ENCODE measurements at places on chromosomes 12 and 14. TPM values are rescaled to one million over a fixed set of nuclear protein-coding genes. Genes with fewer than 3 reads are reported as not detected.

DNA sequence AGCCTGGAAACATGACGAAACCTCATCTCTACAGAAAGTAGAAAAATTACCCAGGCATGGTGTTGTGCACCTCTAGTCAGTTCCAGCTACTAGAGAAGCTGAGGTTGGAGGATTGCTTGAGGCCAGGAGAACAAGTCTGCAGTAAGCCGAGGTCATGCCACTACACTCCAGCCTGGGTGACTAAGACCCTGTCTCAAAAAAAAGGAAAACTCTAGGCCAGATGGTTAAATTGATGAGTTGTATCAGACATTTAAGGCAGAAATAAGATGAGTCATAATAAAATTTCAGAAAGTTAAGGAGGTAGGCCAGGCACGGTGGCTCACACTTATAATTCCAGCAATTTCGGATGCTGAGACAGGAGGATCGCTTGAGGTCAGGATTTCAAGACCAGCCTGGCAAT, 10.7 kb downstream of the EIF2S1 start:
- DNase-seq, result no peak

DNA sequence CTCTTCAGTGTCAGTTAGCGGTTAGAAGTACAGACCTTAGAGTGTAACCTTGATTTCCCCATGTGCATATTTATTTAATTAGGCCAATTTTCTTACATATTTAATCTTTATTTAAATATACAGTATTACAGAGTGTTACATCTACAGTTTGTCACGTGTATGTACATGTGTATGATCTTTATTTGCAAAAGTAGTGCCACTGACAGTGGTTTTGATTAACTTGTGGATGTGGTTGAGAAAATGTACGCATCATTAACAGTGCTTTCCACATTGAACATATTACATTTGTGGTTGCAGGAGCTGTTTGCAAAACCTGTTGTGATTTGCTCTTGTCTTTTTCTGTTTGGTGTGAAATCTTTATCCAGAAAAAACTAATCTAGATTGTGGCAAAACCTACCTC, 535.5 kb downstream of the FLRT2 start:
- DNase-seq, result no peak

DNA sequence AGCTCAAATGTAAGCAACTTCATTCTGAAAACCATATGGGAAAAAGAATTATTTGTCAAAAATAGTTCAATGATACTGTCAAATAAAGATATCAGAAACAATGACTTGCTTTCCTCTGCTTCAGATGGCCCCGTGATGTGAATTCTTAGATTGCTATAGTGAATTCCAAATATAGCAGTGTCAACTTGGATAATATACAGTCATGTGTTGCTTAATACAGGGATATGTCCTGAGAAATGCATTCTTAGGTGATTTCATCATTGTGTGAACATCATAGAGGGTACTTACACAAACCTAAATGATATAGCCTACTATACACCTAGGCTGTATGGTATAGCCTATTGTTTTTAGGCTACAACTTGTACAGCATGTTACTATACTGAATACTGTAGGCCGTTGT, 108.7 kb upstream of the MIS18BP1 start:
- DNase-seq, result no peak

GRCh38 chr12:20097626-20098025, 270.7 kb upstream of the PDE3A start:
- DNase-seq, result no peak

DNA sequence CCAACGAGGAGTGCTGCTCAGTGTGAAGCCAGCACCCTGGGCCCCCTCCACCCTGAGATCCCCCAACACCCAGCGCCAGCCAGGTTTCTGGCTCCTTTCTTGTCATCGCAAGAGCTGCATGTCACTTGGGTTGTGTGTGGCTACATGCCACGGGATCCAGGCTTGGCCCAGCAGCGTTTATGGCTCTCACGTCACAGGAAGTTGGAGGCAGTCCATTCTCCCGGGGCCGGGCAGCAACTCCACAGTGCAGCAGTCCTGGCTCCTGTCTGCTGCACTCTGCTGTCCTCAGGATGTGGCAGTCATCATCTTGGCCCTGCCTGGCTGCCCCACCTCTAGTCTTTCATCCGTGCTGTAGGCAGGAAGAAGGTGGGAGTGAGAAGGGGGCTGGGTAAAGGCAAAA, 78.3 kb downstream of the AACS start:
- no peak for DNase-seq

DNA sequence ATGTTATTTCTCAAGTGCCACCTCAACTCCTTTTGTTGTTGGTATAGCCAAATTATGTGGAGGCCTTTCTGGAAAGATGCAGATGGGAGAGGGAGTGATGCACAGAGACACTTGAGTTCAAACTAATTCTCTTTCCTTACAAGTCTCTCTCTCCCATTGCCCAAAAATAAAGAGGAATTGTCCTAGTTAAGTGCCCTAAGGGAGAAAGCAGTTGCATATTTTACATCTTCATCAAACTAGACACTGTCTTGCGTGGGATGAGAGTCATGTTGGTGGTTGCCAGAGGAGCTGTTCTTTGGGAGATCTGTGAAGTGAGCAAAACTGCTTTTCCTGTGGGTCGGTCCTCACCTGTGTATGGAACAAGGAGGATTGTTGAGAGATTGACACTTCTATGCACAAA, 72.2 kb downstream of the EP400 start:
- DNase-seq, result no peak

DNA sequence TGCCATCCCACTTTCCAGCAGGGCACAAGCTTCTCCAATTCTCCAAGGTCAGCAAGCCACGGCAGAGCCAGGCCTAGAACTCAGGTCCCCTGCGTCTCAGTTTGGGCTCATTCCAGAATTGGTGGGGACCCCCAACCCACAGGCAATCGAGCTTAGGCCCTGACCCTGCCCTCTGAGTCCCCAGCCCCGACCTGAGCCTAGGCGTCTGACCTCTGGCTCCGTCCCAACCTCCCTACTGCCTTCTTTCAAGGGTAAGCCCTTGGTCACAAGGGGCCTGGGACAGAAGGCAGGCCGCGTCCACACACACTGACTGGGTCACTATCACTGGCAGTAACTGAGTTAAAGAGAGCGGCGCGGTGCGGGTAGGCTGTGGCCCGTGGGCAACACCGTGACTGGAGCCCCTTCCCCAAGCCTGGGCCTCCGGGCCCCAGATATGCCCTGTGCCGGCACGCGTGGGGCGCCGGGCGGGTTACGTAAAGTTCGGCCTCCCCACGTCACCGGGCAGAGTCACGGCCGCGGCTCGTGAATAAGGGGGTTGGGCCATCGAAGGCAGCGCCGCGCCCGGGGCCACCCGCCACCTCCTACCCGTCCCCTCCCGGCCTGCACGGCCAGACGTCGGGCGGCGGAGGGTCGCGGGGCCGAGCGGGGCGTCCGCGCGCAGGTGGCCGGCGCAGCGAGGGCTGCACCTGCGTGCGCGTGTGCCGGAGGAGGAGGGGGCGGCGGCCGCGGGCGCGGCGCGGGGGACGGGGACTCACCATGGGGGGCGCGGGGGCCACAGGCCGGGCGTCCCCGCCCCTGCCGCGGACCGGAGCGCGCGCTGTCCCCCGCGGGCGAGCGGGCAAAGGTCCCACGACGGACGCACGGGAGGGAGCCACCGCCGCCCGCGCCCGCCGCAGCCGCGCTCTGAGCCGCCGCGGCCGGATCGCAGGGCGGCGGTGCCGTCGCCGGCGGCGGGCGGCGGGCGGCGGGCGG, 516 bp downstream of the ANKRD9 start:
- DNase-seq, result no peak

DNA sequence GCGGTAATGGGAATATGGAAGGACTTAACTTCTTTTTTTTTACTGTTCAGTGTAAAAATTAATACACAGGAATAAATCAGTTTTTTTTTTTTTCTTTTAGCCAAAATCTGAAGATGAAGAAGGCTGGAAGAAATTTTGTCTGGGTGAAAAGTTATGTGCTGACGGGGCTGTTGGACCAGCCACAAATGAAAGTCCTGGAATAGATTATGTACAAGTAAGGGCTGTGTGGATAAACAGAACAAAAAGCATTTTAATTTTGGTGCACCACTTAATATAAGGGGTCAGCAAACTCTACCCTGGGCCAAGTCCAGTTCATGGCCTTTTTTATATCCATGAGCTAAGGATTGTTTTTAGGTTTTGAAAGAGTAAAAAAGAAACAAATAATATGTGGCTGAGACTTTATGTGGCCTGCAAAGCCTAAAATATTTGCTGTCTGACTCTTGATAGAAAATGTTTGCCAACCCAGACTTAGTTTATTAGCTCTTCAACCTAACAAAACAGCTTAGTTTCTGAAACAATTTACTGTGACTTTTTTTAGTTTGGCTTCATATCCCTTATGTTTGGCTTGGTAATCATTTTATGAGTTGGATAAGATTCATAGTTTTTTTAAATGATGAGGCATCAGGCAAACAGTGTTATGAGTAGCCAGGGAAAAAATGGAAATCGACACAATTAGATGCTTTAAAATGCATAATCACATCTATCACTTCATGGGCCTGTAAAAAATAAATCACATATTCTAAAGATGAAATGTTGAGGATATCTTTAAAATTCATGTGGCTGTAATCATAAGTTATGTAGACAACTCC, 8.4 kb downstream of the GEMIN2 start:
- DNase-seq, result no peak

DNA sequence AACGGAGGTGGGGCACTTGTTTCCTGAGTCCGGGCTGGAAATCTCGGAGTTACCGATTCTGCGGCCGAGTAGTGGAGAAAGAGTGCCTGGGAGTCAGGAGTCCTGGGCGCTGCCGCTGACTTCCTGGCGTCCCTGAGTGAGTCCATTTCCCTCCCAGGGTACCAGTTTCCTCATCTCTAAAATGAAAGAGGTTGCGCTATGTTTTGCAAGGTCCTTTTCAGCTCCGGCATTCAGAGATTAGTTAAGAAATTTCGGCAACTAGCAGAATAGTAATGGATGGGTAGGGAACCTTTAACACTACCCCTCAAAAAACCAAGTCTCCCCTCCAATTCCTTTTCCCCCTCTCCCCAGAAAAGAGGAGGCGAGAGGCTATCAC, 724 bp downstream of the BLOC1S1 start:
- DNase-seq, result no peak

DNA sequence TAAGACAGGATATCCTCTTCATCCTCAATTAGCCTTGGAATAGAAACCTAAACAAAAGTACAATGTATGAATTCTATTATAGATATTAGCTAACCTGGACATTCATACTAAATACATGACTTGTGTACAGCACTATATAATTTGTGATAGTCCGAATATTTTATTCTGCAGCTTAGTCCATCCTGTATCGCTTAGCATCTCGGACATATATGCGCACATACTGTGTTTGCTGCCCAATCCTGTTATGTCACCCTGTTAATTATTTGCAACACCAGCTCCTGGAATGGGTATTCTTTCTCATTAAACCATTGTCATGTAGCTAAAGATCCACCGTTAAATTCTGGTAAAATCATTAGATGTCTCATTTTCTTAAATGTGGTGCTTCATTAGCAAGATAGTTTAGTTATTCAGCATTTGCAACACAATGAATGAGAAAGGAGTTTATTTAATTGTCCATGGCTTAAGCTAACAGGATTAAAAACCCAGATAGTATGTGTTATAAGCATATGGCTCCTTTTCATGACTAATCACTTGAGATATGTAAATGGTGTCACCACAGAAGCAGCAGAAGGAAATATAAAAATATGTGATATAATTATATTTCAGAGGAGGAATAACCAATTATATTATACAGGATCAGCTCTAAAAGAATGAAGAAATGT, 156.0 kb upstream of the ARHGAP5 start:
- DNase-seq, result no peak

- peak; percentile 9 for DNase-seq
Observed at GRCh38 chr12:57430112-57430930, 522 bp downstream of the R3HDM2 start.

DNA sequence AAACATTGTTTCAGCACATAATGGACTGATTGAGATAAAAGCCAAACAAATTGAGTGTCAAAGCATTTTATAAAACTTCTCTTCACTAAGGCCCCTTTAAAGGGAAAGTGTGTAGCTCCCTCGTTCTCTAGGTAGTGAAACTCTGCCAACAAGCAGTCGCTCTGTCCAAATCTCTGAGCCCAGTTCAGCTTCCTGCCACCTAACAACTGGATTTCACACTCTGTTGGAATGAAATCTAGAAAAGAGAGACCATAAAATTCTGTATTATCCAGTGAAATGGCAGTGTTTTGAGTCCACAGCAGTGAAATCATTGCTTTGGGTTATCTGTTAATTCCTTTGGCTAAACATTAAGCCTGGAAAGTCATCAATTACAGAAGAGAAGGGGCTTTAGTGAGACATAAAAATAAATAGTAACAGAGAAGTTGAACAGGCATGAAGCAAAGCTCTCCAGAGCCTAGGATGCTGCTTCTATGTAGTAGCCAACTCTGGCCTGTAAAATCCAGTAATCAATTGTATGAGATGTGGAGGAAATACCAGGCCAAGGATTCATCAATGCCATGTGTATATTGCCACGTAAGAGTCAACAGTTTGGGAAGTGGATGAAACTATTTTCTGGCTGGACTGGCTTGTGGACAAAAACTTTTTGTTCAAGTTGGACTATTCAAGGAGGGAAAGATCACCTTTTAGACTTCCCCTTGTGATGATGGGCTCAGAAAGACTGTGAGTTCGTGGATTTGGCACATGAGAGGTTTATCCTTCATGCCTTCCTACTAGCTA, 122.5 kb downstream of the WIF1 start:
- no peak for DNase-seq

DNA sequence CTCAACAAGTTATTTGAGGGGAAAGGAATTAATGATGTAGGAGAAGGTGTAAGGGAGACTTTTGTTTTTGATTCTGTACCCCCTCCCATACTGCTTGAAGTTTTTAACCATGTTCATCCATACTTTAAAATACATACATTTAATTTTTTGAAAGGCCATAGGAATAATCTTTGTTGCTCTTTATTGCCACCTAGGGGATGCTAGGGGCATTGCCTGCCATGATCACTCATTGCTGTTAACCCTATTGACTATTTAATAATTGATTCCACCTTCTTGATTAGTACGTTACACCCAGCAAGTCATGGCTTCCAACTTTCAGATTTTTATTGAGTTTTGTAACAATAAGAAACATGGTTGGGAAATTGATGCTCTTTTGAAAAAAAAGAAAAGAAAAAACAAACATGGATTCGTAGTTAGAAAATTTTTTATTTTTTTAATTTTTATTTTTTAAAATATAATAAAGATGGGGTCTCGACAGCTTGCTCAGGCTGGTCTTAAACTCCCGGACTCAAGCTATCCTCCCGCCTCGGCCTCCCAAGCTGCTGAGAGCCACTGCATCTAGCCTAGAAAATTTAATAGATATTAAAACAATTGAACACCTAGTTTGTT, 8.5 kb upstream of the PRKAB1 start:
- DNase-seq, result peak; percentile 39

DNA sequence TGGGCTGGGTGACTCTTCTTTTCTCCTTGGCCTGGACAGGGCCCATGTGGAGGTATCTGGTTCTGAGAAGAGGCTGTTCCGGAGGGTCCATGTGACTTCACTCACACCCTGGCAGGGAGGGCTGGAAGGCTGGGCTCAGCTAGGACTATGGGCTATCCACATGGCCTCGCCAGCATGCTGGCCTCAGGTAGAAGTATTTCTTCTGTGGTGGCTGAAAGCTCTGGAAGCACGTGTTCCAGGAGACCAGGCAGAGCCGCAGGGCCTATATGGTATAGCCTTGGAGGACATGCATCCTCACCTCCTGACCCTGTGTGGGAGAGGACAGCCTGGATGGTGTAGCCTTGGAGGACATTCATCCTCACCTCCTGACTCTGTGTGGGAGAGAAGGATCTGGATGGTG, 38.2 kb upstream of the FZD10 start:
- no peak for DNase-seq

- no peak for DNase-seq
Observed at GRCh38 chr12:65335021-65335714, 56.7 kb downstream of the MSRB3 start.

The SLC10A1 gene
- total RNA-seq, result 0.13 TPM

The PLEKHG7 gene
- total RNA-seq, result not detected

The BEGAIN gene
- total RNA-seq, result not detected
